Mammary epithelial cell (primary cell): ENCODE measurements at places on chromosomes 1 and 21.
A peak's percentile ranks its signal among the peaks of the same experiment; 100 is the strongest.

DNA sequence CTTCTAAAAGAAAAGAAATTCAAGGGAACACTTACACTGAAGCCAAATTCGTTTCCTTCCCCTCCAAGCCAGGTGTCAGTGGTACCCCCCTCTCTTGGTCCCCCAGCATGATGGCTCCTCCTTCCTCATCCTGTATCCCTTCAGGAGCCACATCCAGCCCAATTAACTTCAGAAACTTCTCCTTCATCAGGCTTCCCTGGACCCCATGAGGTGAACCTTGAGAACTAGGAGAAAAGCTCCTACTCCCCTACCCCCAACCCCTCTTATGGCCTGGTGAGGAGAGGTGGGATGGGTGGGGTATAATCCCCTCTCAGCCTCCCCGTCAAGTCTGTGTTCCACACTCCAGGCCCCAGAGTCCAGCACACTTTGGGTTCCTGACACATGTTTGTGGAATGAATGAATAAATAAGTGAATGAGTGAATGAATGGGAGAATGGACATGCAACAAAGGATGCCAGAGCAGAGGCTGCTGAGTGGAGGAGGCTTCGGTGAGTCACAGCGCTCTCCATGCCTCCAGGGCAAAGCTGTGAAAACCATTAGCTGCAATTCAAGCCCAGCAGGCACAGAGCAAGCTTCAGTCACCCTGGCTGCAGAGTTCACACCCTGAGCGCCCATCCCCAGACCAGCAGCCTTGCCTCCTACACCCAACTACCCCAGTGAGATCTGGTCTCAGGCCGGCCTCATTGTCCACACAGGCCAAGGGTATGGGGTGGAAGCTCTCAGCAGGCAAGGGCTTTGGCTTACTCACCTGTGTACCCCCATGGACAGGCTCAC lies 43.8 kb downstream of the BATF3 start:
- DNase-seq = peak; percentile 77

GRCh38 chr1:62126579-62127290 lies 67.9 kb upstream of the L1TD1 start:
- DNase-seq = no peak

- DNase-seq = no peak
Observed at GRCh38 chr1:227758366-227758765, 23.1 kb downstream of the SNAP47 start.

- DNase-seq = no peak
Observed at GRCh38 chr1:245383396-245384330, 228.9 kb downstream of the KIF26B start.

DNA sequence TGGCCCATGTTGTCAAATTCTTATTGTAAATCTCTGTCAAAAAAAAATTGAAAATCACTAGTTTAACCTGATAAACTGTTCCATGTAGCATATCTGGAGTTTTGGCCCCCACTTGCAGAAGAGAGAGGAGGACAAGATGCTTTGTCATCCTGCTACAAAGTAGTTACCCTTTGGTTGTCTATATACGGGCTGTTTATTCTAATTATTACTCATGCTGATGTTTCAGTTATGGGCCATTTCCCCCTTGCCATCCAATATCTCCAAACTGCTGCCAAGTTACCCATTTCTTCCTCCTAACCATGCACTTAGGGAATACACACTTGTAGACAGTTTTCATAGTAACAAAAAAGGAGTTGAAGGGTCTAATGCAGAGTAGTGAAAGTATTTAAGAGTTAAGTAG lies 22.6 kb downstream of the STX12 start:
- no peak for DNase-seq
